AG04449 (cell line): ENCODE measurements at places on chromosomes 2 and 18.

- no peak for DNase-seq
Observed at GRCh38 chr2:39150102-39150562, 29.3 kb upstream of the SOS1 start.

- DNase-seq, result peak; percentile 93
Observed at GRCh38 chr2:49248506-49248905, 94.2 kb upstream of the FSHR start.

- DNase-seq, result no peak
Observed at GRCh38 chr2:68762100-68762499, 27.5 kb downstream of the ARHGAP25 start.

DNA sequence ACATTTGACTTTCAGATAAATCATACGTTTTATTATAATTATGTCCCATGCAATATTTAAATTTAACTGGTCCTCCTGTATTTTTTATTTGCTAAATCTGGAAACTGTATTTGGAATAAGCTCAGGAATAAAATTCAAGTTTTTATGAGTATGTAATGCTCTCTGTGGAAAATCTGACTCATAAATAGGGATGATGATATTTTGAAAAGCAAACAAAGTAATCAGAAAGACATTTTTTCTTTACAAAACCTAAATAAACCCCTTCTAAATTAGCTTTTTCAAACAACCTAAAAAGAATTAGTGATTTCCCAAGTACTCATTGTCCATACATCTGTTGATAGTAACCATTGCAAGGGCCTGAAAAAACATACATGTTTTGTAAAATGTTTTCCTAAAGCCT is 41.1 kb downstream of the ASB1 start:
- DNase-seq, result peak; percentile 3

- no peak for DNase-seq
Observed at GRCh38 chr2:45623098-45623497, 12.0 kb upstream of the SRBD1 start.

DNA sequence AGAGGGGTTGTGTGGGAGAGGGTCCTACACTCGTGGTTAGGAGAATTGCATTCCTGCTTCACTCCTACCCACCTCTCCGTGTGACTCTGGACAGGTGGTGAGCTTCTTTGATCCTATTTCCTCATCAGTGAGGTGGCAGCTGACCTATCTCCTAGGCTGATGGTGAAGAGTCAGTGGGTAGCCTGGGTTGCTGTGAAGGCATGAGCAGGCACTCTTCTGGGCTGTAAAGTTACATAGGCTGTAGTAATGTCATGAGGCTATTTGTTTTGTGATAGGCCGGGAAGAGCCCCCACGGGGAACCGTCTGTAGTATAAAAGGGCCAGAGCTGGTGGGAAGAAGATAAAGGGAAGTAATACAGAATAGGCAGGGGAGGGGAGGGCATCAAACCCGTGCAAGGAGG is 83.8 kb downstream of the TMEM247 start:
- DNase-seq, result no peak
